ENCODE measurements at places on chromosomes 11 and 22. TPM values are rescaled to one million over a fixed set of nuclear protein-coding genes. Genes with fewer than 3 reads are reported as not detected.
A peak's percentile ranks its signal among the peaks of the same experiment; 100 is the strongest.

- no peak for DNase-seq
Measured at GRCh38 chr11:69075421-69076128, 26.8 kb downstream of the TPCN2 start.

F2 gene
- 0.40 TPM for polyA plus RNA-seq

DNA sequence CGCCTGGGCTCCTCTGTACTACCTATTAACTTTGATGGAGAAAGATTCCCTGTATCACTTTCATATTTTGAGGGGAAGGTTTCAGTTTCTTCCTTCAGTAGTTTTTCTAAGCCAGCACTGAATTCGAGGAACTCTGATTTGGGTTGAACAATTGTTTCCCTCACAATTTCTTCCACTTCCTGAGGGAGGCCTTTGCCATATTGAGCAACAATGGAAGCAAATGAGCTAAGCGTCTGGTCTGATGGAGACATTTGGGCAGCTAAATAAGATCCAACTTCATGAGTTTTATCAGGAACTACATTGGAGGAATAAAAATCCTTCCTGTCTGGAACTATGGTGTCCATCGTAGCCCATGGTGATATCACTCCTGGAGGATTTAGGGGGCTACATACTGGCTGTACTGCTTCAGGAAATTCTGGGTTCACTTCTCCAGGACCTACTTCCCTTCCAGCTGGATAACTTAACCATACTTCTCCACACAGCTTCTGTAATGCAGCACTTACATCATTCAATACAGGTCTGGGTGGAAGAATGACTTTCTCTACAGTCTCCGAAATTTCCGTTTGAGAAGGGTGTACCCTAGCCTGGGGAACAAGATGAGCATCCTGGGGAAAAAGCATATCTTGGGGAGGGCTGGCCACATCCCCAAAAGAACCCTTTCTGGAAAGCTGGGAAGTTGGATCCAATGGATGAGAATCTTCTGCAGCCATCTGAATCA lies 38.9 kb upstream of the CCDC89 start:
- DNase-seq, result no peak

DNA sequence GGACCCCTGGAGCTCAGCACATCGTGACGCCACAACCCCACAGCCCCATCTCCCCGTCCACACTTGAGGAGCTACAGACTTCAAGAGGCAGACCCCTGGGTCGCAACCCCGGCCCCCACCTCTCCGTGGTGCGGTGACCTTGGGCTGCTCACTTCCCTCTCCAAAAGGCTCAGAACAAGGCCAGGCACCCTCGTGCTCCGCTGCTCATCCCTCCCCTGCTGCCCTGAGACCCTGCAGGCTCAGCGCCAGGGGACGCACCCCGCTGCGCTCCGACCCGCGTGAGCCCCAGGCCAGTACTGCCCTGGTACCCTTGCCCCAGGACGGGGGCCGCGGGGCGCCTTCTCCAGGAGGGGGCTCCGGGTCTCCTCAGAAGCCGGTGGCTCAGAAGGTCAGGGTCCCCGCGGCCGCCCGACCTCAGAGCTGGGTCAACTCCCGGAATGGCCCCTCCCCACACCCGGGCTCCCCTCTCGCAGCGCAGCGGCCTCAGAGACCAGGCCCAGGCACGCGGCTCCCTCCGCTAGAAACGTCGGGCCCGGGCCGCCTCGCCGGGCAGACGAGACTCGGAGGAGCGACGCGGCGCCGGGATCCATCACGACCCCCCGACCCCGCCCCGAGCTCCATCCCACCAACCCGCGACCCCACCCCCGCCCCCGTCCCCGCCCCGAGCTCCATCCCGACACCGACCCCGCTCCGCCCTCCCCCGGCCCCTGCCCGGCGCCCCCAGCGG lies 563 bp downstream of the GATD1 start:
- no peak for DNase-seq

DNA sequence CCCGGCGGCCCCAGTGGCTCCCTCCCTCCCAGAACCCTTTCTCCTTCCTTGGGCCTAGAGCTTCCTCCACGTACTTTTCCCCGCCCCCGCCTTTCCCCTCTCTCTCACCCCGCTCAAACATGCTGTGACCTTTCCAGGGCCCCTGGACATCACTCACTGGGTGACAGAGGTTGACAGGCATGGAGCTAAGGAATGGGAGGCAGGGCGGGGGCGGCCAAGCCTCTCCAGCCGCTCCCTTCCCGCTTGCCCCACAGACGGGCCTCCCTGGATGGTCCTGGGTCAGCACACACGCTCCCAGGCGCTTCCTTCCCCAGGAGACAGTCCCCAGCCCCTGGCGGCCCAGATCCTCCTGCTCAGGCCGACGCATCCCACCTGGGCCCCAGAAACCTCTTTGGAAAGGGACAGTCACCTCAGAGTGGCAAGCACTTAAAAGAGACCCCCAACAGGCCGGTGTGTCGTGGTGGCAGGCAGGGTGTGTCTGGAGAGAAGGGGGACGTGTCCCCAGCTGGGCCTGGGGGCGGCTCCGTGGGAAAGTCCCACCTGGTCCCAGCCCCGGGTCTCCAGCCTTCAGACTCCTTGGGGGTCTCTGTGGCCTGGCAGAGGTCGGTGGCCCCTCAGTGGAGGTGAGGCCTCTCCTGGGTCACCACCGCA lies 8.8 kb downstream of the H19 start:
- DNase-seq, result peak; percentile 39

DNA sequence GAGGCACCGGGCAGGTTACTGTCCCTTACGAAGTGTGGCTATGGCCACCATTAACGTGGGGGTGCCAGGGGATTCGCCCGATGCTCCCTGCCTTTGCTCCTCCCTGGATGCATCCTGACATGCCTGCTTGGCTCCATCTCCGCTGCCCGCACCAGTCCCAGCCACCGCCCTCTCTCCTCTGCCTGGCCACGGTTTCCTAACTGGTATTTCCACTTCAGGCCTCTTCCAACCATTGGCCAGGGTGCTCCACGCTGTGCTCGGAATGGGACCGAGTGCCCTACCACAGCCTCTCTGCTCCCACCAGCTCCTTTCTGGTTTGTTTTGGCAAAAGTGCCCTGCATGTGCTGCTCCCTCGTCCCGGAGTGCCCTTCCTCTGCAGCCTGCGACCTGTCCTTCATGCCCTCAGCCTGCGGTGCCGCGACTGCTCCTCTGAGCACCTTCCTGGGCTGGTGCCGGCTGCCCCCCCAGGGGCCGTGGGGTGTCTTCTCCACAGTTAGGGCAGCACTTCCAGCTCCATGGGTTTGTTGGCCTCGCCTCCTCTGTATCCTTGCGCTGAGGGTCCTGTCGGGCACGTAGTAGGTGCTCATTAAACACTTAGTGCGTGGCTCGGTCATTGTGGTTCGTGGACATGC lies 12.6 kb upstream of the GRAMD4 start:
- no peak for DNase-seq
